ENCODE measurements at places on chromosomes 3 and 15.
A peak's percentile ranks its signal among the peaks of the same experiment; 100 is the strongest.

GRCh38 chr15:66753687-66754377 is 51.8 kb downstream of the SMAD6 start:
- DNase-seq, result no peak

DNA sequence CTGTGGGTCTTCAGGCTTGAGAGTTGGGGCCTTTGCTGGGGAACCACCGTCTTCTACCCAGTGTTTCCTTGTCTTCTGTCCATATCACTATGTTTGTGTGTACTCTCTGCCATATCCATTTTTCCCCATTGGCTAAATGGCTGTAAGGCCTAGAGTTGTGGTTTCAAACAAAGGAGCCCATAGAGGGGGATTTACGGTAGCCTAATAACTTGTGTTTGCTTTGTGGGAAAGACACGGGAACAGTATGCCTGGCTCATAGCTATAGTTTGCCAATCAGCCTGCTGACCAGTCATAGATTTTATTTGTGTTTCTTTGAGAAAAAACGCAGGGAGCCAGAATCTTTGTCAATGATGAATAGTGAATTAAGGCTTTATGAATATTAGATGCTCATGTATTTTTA is 554.8 kb downstream of the NAALADL2 start:
- DNase-seq, result no peak

- DNase-seq, result no peak
Observed at GRCh38 chr3:113685956-113686721, 10.3 kb downstream of the USF3 start.

- peak; percentile 84 for DNase-seq
Observed at GRCh38 chr15:62896969-62897486, 145.5 kb upstream of the TPM1 start.

GRCh38 chr3:40593351-40593750 is 68.6 kb downstream of the ZNF621 start:
- DNase-seq, result no peak

Measured in hindlimb muscle (tissue), 1 donor.